HFFc6 (cell line): ENCODE measurements at places on chromosomes 11 and 22. TPM values are rescaled to one million over a fixed set of nuclear protein-coding genes. Genes with fewer than 3 reads are reported as not detected.

UBASH3B gene
- 45.0 to 65.2 TPM (median 54.2 TPM) in 3 replicates for total RNA-seq

NXPE1 gene
- total RNA-seq = not detected in 2 replicates

CCDC73 gene
- not detected in 3 replicates for total RNA-seq

TAF6L gene
- total RNA-seq = 10.5 to 12.0 TPM (median 11.5 TPM) in 3 replicates

CEP164 gene
- total RNA-seq = 29.0 to 39.1 TPM (median 31.9 TPM) in 3 replicates

SPON1 gene
- total RNA-seq = not detected in 3 replicates

MRGPRF gene
- 46.4 to 66.1 TPM (median 62.8 TPM) in 3 replicates for total RNA-seq

DNA sequence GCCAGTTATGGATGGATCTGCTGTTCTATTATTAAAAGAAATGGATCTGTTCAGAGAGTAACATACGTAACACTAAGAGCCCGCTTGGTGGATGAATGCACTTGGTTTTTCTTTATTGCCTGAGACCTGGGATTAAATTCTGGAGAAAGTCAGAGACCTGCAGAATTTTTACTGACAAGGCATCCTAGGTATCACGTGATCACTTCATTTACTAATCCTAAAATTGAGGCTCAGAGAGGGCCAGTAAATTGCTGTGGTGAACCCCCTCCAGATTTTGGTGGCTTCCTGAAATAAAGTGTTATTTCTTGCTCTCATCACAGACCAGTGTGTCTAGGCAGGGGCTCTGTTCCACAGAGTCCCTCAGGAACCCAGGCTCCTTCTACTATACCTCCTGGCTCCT, 187.9 kb upstream of the LARGE1 start:
- H3K36me3 ChIP-seq = peaks cover 15% of the 10 kb centered on the region; the same call in 1 of the 2 replicates
- H3K27me3 ChIP-seq = peaks cover 2% of the 10 kb centered on the region; the same call in 1 of the 2 replicates
- H3K27ac ChIP-seq = no peak overlapping the region
- H3K4me3 ChIP-seq = no peak overlapping the region
- H3K4me1 ChIP-seq = no peaks in the 10 kb centered on the region

GRCh38 chr11:88297863-88298262, 39.7 kb downstream of the CTSC start:
- H3K36me3 ChIP-seq = peaks cover 28% of the 10 kb centered on the region
- no peak overlapping the region for H3K27ac ChIP-seq
- H3K4me1 ChIP-seq = peaks cover 39% of the 10 kb centered on the region
- DNase-seq = no peak

- no peak overlapping the region for H3K27ac ChIP-seq
- H3K36me3 ChIP-seq = no peaks in the 10 kb centered on the region; the same call in 1 of the 2 replicates
- DNase-seq = no peak
These were observed 348.9 kb downstream of the CADM1 start for GRCh38 chr11:115155320-115155719.

- DNase-seq = peak; percentile 23
- no peaks in the 10 kb centered on the region for H3K27me3 ChIP-seq
- H3K27ac ChIP-seq = peak overlapping the region; percentile 24; the same call in 1 of the 2 replicates
- H3K36me3 ChIP-seq = peaks cover 21% of the 10 kb centered on the region
- no peak overlapping the region for H3K4me3 ChIP-seq
- H3K4me1 ChIP-seq = peaks cover 17% of the 10 kb centered on the region
These were observed 76.0 kb downstream of the HSD17B12 start for GRCh38 chr11:43756575-43756974.

DNA sequence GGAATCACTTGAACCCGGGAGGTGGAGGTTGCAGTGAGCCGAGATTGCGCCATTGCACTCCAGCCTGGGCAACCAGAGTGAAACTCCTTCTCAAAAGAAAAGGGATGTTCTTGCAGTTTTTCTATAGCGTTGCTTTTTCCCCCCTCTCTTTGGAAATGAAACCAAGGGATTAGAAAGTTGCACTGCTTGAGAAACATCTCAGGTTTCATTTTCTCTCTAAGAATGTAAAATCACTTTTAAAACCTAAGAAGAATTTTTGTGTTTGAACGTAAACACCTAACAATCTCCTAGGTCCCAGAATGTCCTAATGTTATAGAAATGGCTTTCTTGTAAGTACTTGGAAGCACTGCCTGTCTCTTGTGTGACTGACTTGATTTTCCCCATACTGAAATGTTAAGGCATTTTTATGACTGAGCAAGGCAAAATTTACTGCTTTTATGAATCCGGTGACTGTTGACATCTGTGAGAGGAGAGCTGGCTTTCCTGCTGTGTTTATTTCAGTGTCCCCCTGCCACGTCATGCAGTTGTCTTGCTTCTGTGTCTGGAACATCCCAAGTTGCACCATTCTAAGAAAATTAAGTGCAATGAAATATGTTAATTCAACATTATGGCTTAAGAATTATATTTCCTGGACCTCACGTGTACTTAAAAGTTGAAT, 37.7 kb downstream of the NF2 start:
- H3K4me3 ChIP-seq = no peak overlapping the region; the same call in 1 of the 2 replicates
- DNase-seq = peak; percentile 48
- peaks cover 35% of the 10 kb centered on the region for H3K36me3 ChIP-seq
- H3K27ac ChIP-seq = peak overlapping the region; percentile 76; the same call in 1 of the 2 replicates

DNA sequence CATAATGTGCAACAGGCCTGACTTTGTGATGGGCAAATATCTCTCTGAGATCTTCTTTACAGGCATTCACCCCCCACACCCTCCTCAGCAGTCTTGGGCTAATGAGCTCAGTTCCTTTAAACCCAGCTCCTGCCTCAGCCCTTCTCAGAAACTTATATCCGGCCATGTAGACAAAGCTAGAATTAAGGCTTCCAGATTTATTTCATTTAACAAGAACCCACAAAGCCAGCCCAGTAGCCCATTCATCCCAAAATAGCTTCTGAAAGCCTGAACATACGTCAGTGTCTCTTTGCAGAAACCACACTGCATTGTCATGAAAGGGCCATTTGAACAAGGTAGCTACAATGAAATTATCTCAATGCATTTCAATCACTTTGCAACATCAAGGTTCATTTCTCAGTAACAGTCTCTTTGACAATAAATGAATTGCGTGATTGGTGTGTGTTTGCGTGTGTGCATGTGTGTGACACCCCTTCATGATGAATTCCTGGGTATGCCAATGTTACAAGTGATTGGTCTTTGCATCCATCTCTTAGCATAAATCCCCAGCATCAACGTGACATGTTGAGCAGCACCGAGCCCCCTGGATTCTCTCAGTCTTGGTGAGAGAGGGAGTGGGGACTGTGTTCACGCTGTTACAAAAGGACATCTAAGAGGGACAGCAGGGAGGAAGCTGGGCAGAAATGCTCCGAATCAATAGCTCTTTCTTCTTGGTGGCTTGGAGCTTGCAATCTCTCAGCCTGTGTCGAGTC, 299.6 kb downstream of the KIRREL3 start:
- peaks cover 17% of the 10 kb centered on the region for H3K36me3 ChIP-seq
- peak overlapping the region; percentile 24; the same call in 1 of the 2 replicates for H3K27ac ChIP-seq
- peaks cover 3% of the 10 kb centered on the region; the same call in 1 of the 2 replicates for H3K27me3 ChIP-seq
- H3K4me1 ChIP-seq = peaks cover 54% of the 10 kb centered on the region

GRCh38 chr11:130873761-130874160, 42.5 kb downstream of the SNX19 start:
- DNase-seq = peak; percentile 51
- H3K27me3 ChIP-seq = no peaks in the 10 kb centered on the region; the same call in 1 of the 2 replicates
- peaks cover 33% of the 10 kb centered on the region for H3K36me3 ChIP-seq
- H3K4me3 ChIP-seq = no peak overlapping the region
- H3K27ac ChIP-seq = peak overlapping the region; percentile 70

GRCh38 chr11:27971171-27971570, 136.8 kb downstream of the KIF18A start:
- DNase-seq = no peak
- H3K4me3 ChIP-seq = no peak overlapping the region
- no peak overlapping the region; the same call in 1 of the 2 replicates for H3K27ac ChIP-seq
- H3K36me3 ChIP-seq = no peaks in the 10 kb centered on the region
- peaks cover 56% of the 10 kb centered on the region for H3K4me1 ChIP-seq

DNA sequence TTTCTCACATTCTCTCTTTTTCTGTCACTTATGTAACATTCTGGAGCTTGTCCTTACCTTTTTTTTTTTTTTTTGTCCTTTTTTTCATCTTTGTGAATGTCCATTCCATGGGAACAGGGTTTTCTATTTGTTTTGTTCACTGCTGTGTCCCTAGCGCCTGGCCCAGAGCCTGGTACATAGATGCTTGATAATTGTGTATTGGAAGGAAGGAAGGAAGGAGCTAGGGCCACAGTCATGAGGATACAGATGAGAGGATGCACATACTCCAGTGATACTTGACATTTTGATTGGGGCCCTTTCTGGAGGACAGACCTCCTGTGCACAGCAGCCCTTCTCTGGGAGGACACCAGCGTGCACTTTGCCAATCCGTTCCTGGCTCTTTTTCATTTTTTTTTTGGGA, 68.9 kb downstream of the KIAA1671 start:
- H3K4me1 ChIP-seq = peaks cover 20% of the 10 kb centered on the region
- no peaks in the 10 kb centered on the region for H3K36me3 ChIP-seq
- no peak overlapping the region for H3K27ac ChIP-seq
- DNase-seq = no peak

GRCh38 chr11:28274216-28274615, 166.0 kb downstream of the METTL15 start:
- no peaks in the 10 kb centered on the region for H3K27me3 ChIP-seq
- H3K4me3 ChIP-seq = no peak overlapping the region
- no peak overlapping the region for H3K27ac ChIP-seq
- H3K36me3 ChIP-seq = peaks cover 19% of the 10 kb centered on the region
- no peaks in the 10 kb centered on the region for H3K4me1 ChIP-seq

- no peak overlapping the region for H3K4me3 ChIP-seq
- no peaks in the 10 kb centered on the region for H3K36me3 ChIP-seq
- no peak overlapping the region for H3K27ac ChIP-seq
- DNase-seq = no peak
These were observed 1120.5 kb upstream of the RAG2 start for GRCh38 chr11:37718431-37718999.

GRCh38 chr11:31818425-31818755, 7.3 kb upstream of the PAX6 start:
- H3K27me3 ChIP-seq = peaks cover 70% of the 10 kb centered on the region
- H3K4me1 ChIP-seq = peaks cover 23% of the 10 kb centered on the region
- no peak overlapping the region for H3K27ac ChIP-seq
- H3K4me3 ChIP-seq = no peak overlapping the region
- no peaks in the 10 kb centered on the region for H3K36me3 ChIP-seq

- H3K36me3 ChIP-seq = no peaks in the 10 kb centered on the region
- H3K4me3 ChIP-seq = no peak overlapping the region
- no peak for DNase-seq
These were observed 5.1 kb downstream of the SHISAL1 start for GRCh38 chr22:44307509-44308169.

GRCh38 chr11:57647960-57648800, 1.5 kb downstream of the YPEL4 start:
- H3K36me3 ChIP-seq = peaks cover 8% of the 10 kb centered on the region
- peak overlapping the region; percentile 82 for H3K4me3 ChIP-seq
- no peak for DNase-seq
- peak overlapping the region; percentile 23; the same call in 1 of the 2 replicates for H3K27ac ChIP-seq
- H3K27me3 ChIP-seq = peaks cover 30% of the 10 kb centered on the region

DNA sequence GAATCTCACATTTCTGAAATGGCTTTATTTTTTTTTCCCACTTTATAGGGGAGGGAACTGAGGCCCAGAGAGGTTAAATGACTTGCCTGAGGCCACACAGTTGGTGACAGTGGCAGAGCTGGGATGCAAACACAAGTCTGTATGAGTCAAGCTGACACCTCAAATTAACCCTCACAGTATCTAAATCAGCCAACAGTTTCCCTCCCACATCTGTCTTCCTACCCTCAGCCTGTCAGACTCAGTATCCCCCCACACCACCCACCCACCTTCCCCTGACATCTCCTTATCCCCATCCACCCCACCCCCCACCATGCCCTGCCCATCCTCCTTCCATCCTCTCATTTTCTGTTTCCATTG, 95.2 kb downstream of the TP53I11 start:
- no peaks in the 10 kb centered on the region for H3K36me3 ChIP-seq
- DNase-seq = no peak
- H3K27ac ChIP-seq = no peak overlapping the region

- no peaks in the 10 kb centered on the region for H3K36me3 ChIP-seq
- no peak overlapping the region for H3K4me3 ChIP-seq
- H3K27ac ChIP-seq = no peak overlapping the region
- peaks cover 30% of the 10 kb centered on the region for H3K27me3 ChIP-seq
These were observed 121.0 kb downstream of the MORC2 start for GRCh38 chr22:30847583-30847982.

GRCh38 chr11:130617001-130617400, 168.6 kb downstream of the ADAMTS15 start:
- H3K27me3 ChIP-seq = peaks cover 15% of the 10 kb centered on the region
- H3K36me3 ChIP-seq = no peaks in the 10 kb centered on the region; the same call in 1 of the 2 replicates
- no peak for DNase-seq

DNA sequence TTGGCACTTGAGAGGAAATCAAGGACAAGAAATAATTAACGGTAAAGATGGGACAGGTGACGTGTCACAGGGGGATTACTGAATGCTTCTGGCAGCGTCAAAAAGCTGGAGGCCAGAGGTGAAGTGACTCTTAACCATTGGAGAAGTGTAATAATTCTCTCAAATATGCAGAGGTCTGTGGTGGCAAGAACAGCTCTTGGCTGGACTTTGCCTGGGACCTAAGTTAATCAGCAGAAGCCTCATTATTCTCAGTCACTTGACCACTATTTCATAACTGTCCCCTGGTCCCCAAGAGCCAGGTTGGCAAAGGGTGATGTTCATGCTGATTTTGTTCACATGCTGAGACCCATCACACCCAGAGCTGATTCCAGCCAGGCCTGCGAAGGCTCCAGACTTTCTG, 72.9 kb downstream of the TIMP3 start:
- peaks cover 30% of the 10 kb centered on the region for H3K27me3 ChIP-seq
- no peak overlapping the region for H3K27ac ChIP-seq
- no peak for DNase-seq
- H3K4me3 ChIP-seq = no peak overlapping the region
- H3K4me1 ChIP-seq = no peaks in the 10 kb centered on the region
- H3K36me3 ChIP-seq = no peaks in the 10 kb centered on the region

- H3K27me3 ChIP-seq = peaks cover 44% of the 10 kb centered on the region
- H3K27ac ChIP-seq = no peak overlapping the region
- no peaks in the 10 kb centered on the region for H3K4me1 ChIP-seq
- no peak for DNase-seq
These were observed 32.9 kb downstream of the TST start for GRCh38 chr22:36986242-36986821.

DNA sequence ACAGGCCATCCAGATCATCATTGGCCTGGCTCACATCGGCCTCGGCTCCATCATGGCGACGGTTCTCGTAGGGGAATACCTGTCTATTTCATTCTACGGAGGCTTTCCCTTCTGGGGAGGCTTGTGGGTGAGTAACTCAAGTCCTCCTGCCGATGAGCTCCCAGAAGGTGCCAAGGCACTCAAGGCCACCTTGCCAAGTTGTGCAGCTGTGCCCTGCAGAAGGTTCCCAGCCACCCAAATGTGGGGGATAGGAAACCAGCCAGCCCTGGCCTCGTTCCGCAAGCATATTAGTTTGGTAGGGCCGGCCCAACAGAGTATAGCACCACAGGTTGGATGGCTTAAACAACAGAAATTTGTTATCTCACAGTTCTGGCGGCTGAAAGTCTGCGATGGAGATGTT, 4.0 kb downstream of the MS4A8 start:
- H3K36me3 ChIP-seq = no peaks in the 10 kb centered on the region
- H3K27ac ChIP-seq = no peak overlapping the region
- H3K4me3 ChIP-seq = no peak overlapping the region
